ENCODE measurements at places on chromosomes 13 and 19.

GRCh38 chr13:19185865-19186645 lies 4.4 kb upstream of the TUBA3C start:
- no peak for DNase-seq

GRCh38 chr13:77477299-77477848 lies 58.1 kb upstream of the SCEL start:
- DNase-seq, result no peak

DNA sequence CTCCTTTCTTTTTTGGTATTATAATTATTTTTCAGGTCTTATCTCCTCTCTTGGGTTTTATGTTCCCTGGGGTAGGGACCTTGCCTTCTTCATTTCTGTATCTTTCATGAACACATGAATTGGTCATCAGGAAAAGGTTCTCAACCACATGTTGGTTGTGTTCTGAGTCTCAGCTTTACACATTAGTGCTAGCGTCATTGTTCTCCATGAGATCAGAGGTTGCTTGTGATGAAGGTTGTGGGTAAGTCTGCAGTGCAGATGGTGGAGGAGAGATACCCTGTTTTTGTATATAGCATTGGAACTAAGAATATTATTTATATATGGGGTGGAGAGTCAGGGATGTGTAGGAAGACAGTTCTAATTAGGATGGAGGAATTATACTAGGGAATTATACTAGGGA lies 24.5 kb upstream of the CEACAM8 start:
- DNase-seq, result no peak

DNA sequence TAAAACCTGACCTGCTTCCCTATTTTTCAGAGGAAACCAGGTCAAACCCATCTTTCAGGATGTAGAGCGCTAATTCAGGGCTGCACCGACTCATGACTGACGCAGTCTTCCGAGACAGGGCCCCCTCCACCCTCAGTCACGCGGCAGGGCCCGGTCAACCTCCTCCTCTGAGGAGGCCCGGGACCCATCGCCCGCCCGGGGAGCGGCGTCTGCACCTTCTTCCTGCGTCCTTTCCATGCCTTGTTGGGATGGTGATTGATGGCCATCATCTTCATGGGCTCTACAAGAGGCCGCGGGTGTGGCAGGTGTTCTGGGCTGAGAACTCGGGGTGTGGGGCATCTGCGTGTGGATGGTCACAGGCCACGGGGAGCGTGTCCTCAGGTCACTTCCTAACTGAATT lies 26.0 kb downstream of the GRTP1 start:
- DNase-seq, result no peak

GRCh38 chr13:21434588-21434987 lies 24.5 kb downstream of the ZDHHC20 start:
- DNase-seq, result no peak

GRCh38 chr13:22925881-22926747 lies 254.7 kb upstream of the SGCG start:
- DNase-seq, result no peak

- no peak for DNase-seq
Measured at GRCh38 chr13:42396501-42396900, 124.5 kb downstream of the AKAP11 start.

DNA sequence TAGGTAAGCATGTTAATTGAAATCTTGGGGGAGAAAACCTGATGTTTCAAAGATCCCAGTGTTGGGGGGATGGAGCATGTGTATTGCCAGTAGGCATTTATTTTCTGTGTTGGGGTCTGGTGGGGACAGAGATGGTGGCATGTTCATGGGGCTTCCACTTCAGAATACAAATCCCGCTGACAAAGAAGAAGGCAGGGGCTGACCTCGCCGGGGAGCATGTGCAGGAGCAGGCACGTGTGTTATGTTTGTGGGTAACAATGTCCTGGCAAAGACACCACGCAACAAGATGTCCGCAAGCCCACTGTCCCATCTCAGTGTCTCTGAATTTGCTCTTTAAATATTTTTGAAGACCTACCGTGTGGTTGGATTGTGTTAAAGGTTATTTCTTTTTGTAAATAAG lies 164.5 kb downstream of the TEX29 start:
- DNase-seq, result no peak

- DNase-seq, result no peak
Measured at GRCh38 chr19:15974856-15975255, 26.0 kb downstream of the OR10H4 start.

GRCh38 chr19:35199481-35199880 lies 29.1 kb downstream of the FAM187B start:
- DNase-seq, result no peak

- no peak for DNase-seq
Measured at GRCh38 chr19:12628040-12629022, 17.6 kb downstream of the ZNF791 start.

DNA sequence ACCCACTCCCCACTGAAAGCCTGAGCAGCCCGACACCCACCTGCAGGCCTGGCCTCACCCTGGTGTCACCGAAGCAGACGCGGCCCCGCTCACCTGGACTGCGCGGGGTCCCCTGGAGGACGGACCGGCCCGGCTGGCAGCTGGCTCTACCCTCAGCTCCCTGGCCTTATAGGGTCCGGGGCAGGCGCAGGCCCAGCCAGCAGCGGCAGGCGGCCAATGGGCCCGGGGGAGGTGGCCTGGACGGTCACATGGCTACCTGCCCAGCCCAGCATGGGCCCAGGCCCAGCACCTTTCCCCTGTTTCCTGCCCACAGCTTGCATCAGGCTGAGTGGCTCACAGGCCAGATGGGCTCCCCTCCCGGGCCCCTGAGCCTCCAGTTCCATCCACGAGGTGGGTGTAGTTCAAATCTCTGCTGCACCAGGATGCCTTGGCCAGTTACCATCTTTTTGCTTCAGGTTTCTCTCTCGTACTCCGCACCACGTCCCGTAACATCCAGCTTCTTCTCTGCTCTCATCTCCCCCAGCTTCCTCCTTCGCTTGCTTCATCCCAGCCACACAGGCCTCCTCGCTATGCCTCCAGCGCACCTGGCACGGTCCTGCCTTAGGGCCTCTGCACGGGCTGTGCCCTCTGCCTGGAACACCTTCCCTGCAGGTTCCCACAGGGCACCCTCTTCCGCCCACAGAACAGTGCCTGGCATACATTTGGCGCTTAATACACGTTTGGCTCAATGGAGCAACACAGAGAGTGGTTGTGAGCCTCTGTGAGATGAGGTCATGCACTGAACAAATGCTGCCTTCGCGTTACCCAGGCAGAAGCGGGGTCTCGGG lies at the start of gene PLIN4:
PLIN4 (minus strand) TSS at position 142 of the 827 bp plus-strand sequence. CDS start 214 bp downstream, outside the sequence.
- DNase-seq, result no peak

DNA sequence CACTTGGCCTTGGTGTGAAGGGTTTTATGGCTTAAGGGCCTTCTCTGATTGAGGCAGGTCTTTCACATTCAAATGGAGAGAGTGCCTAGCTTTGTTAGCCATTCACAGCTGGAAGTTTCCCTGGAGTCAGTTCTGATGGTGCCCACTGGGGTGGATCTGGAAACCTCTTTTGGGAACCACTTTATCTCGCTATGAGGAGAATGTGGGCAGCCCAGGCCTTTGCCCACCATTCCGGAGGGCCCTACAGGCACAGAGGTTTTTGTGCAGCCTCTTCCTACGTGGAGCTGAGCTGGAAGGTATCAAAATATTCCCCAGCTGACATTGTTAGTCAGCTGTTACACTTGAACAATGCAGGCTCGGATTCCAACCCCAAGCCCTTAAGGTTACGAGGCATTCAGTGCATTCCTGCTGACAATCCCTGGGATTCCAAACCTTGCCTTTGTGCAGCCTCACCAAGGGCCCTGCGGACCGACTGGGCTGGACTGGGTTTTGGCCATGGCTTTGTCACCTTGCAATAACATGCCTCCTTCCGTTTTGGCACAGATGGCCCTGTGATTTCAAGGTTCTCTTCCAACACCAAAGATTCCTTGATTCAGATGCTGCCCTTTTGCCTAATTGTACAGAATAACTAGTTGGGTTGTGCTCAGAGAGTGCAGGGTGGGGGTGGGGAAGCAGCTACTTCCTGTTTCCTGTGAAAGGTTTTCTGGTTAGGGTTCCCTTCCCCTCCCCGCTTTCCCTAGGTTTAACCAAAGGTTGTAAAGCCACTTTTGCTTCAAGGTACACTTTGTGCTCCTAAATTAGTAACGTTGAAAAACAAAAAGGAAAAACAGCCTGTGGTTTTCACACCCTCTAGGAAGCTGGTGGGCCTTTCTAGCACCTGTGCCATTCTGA lies 27.0 kb downstream of the SAE1 start:
- DNase-seq, result no peak

DNA sequence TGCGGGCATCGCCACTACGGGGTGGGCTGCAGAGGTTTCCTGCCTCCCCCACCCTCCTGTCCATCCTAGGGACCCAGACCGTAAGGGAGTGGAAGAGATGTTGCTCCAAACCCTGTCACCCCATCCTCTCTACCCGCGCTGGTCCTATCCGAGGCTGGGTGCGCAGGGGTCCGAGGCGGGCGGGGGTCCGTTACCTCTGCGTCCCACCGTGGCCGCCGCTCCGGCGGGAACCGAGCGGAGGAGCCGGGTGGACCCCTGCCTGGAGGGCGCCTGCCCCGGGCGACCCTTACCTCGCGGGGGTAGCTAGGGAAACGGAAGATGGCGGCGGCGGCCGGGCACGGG lies at the start of gene DGKH:
DGKH (plus strand) TSS at position 307 of the 342 bp plus-strand sequence. CDS start 126 bp downstream, outside the sequence.
- no peak for DNase-seq

DNA sequence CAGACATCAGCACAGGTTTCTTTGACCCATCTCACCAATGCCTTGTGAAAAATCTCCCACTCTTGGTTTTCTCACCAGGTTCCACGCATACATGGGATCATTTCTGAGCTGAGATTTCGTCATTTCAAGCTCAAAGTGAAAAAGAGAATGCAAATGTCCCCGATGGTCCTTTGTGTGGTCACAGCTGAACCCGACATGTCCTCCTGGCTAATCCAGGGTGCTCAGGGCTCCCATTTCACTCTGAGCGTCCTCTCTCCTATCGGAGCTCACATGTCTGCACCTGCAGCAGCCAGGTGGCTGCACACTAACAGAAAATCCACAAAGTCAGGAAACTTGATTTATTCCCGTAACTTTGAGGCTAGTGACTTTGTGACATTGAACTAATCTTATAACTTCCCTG lies 9.3 kb upstream of the CEACAM3 start:
- DNase-seq, result no peak

GRCh38 chr19:50512112-50512998 lies 1.4 kb downstream of the ASPDH start:
- DNase-seq, result no peak
